T47D (cell line): ENCODE measurements at places on chromosomes 3 and 15.

DNA sequence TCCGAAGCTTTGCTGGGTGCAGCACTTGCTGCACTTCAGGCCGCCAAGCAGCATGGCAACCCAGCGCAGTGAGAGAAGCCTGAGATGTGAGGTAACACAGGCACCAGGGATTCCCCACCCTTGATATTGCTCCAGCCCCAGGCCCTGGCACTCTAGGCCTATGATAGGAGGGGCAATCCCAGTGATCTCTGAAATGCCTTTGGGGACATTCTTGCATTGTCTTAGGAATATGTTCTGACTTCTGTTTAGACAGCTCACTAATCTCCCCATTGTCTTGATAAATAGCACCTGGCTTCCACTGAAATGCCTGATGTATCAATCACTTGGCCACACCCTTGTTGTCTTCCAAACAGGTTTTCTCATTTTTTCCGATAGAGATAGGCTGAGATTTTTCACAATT lies 102.8 kb downstream of the SOX14 start:
- no peak for DNase-seq

DNA sequence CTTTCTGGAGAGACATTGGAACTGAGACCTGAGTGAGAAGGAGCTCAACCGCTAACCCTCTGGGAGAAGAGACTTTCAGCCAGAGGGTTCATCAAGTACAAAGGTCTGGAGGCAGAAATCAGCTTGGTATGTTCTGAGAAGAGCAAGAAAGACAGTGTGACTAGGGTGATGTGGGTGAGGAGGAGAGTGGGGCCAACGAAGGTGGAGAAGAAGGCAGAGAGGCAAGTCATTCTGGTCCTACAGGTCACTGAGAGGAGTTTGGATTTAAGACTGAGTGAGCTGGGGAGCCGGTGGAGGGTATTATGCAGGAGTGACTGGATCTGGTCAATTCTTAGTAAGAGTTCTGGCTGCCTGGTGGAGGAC lies 12.2 kb downstream of the XIRP1 start:
- DNase-seq: no peak

GRCh38 chr15:66923438-66923881 lies 141.9 kb upstream of the SMAD3 start:
- no peak for DNase-seq

- no peak for DNase-seq
Measured at GRCh38 chr15:89904519-89904918, 8.2 kb downstream of the ARPIN start.

- peak; percentile 9 for DNase-seq
Measured at GRCh38 chr3:10248984-10249748, 907 bp downstream of the TATDN2 start.

DNA sequence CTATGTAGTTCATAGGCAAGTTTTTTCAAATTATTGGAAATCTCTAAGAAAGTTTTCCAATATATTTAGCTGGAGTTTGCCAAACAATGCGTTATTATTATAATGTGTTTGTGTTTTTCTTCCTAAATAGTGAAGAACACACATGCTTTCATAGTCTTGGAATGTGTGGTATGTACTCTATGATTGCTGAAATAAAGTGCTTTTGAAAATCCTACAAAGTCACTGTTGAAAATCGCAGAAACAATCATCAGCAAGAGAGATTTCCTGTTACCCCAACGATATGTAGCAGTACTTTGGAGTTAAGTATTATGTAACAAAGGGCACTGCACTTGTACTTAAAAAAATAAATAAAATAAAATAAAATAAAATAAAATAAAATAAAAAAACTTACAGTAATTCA lies 796.2 kb downstream of the NAALADL2 start:
- DNase-seq: no peak

GRCh38 chr15:84818261-84819131 lies 1.3 kb downstream of the ALPK3 start:
- DNase-seq: no peak

DNA sequence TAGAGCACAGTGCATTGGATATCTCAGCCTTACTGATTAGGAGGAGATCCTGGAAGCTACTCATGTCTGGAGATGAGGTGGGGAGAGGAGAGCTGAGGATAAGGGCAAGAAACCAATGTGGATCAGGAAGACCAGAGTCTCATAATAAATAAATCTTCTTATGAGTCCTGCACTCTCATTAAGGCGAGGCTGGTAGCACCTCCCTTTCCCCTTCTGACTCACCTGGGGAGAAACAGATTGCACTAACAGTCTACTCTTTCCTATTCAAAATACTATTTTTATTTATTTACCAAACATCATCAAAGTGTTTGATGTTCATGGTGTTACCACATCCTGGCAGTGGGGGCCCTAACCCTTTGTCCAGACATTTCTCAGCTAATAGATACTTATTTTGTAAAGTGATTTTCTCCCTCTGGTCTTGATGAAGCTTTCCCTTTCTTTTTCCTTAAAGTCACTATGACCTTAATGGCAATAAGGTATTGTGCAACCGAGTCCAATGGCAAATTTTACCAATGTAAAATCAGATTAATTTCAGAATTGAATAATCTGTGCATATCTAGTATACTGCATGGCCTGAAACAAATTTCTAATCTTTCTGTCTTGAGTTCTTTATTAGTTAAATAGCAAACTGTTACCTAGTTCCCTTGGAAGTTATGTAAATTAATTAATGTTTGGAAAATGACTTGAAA lies 81.1 kb downstream of the IQCH start:
- DNase-seq: no peak

DNA sequence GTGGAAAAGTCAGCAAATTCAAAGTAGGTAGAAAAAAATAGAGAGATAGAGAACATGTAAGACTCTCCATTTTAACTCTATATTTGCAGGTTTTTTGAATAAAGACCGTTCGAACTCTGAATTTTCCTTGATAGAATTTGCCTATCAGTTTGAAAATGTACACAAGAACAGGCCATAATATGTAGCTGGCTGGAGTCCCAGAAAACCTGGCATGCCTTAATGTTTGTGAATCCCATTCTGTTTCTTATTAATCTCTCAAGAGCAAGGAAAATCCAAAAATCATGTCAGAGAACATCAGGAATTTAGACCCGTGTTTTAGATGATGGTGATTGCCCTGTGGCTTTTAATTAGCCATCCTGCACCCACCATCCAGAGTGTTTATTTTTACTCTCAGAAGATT lies 7.2 kb upstream of the CFAP161 start:
- no peak for DNase-seq

GRCh38 chr15:59736181-59736580 lies 47.1 kb upstream of the BNIP2 start:
- no peak for DNase-seq

DNA sequence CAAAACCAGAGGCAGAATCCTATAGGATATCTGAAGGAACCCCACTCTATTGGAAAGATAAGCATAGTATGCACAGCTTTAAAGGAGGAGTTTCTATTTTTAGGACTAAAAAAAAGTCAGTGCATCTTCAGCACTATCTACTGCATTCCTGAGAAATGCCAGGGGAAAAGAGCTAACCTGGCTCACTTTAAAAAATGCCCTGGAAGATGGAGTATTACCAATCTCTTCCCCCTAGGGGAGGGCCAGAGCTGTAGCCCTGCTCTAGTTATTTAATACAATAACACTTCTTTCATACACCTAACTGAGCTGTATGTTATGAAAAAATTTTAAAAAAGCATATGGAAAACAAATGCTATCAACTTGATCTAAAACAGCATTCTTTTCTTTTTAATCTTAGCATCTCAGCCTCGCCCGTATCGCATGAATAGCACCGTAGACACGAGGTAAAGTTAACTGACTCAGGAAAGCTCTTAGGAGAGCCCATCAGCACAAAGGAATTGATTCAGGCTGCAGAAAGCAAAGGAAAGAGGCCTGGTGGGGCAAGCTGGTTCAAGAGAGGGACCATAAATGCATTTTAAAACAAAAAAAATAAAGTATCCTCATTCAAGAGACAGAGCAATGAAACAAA lies 50.2 kb downstream of the TGM4 start:
- DNase-seq: no peak

DNA sequence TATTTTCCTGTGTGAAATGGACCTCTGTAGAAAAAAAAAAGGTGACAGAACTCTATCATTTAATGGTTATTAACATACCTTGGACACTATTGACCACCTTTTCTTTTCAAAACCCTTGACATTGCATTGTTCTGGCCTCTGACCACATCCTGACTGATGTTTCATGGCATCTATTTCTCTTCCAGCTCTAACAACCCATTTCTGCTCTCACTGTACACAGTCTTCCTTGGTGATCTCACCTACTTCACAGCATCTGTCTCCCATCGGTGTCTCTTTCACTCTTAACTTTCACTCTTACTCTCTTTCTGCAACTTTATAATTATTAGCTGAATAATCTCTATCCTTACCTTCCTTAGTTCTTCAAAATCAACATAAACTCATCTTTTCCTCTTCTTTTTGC lies 217.4 kb upstream of the CD96 start:
- no peak for DNase-seq

DNA sequence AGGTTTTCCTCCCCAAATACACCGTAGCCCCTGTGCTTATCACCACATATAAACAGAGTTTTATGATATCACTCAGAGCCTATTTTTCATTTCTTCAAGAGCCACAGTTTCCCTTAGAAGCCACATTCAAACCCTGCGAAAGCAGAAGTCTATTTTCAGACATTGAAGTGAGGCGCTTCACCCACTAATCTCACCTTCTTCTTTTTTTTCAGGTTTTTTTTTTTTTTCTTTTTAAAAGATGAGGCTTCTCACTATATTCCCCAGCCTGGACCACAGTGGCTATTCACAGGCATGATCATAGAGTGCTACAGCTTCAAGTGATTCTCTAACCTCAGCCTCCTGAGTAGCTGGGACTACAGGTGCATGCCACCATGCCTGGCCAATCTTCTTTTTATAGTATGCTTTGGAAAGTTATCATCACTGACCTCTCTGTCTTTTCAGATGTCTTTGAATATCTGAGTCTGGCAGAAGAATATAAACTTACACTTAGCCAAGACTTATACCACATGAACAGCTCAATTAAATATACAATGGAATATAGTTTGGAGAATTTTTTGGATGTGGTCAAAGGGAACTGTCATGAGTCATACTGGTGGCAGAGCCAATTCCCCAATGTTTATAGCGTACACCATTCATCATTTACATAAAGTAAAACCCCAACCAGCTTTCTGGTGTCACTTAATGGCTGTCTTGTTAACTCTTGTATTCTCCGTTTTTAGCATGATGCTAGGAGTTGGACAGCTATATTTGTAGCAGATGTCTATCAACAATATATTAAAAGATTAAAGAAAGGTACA lies 59.7 kb upstream of the CCDC50 start:
- DNase-seq: no peak

- no peak for DNase-seq
Measured at GRCh38 chr3:51379301-51379700, 5.8 kb upstream of the MANF start.

DNA sequence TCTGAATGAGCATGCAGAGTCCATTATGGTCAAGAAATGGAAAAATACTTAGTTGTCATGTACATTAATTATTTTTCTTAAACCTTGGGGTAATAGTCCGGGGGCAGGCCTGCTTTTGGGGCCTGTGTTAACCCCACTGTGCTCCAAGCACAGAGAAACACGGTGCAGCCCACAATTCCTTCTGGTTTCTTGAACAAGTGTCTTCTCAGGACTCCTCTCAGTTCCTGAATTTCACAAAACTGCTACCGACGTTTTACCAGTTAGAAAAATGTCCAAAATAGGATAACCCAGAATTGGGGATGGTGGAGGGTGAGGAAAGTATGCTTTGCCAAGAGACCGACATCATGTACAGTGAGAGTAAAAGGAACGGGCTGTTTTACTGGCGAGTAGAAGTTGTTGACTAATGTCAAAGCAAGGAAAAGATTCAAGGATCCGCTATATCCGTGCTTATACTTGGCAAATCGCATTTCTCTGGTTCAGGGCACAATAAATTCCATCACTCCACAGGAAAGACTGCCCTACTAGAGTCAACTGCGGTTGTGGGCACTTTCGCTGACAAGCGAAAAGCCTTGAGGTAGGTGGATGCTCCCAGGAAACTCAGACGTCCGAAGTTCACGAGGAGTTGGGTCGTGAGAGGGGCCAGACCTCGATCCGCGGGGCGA lies 495 bp upstream of the NXPE3 start:
- DNase-seq: no peak

GRCh38 chr15:56344336-56344735 lies 20.9 kb upstream of the TEX9 start:
- DNase-seq: no peak

GRCh38 chr3:197031315-197032285 lies 2.0 kb upstream of the MELTF start:
- DNase-seq: peak; percentile 39

DNA sequence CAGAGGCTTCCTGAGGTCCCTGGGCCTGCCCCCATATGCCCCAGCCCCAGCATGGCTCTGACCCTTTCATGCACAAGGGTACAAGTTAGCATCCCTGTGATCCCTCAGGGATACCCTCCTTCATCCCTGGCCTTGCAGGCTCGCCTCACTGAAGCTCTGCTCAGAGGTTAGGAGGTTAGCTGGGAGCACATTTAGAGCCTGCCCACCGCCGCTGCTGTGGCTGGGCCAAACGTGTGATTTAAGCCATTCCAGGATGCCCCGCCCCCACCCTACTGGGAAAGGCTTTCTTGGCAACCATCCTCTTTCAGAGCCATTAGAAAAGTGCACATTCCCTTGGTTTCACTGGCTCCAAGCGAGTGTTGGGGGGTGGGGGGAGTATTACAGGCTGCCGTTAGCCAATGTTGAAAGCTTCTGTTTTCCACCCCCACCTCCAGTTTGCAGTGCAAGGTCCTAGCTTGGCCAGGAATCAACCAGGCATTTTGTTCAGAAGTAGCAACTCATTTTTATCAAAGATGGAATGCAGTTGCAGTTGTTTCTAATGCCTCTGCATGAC lies 6.3 kb upstream of the HES1 start:
- no peak for DNase-seq

DNA sequence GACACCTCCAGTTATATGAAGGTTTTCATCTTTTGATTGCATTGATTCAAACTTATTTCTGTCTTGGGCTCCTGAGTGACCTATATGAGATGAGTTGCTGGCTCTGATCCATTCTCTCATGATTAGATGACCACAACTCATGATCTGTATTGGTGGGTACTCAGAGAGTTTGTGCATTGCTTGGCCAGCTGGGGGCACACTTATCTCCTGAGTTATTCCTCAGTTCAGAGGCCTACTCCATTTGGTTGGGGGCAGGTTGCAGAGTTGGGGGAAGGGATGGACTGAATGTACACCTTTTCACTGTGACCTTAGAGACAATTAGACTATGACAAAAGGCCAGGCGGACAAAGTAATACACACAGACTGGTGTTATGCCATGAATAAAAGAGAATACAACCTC lies 166.2 kb upstream of the SEMA6D start:
- DNase-seq: no peak

GRCh38 chr3:13095408-13095937 lies 22.2 kb upstream of the IQSEC1 start:
- DNase-seq: no peak
